ENCODE measurements at places on chromosomes 4 and X. TPM values are rescaled to one million over a fixed set of nuclear protein-coding genes. Genes with fewer than 3 reads are reported as not detected.

GRCh38 chr4:187302457-187303150 lies 578.9 kb upstream of the FAT1 start:
- H3K4me1 ChIP-seq: no peaks in the 10 kb centered on the region
- H3K27me3 ChIP-seq: no peaks in the 10 kb centered on the region
- H3K36me3 ChIP-seq: no peaks in the 10 kb centered on the region

The TRIML2 gene
- total RNA-seq: not detected

The MORF4L2 gene
- 178 TPM for total RNA-seq

DNA sequence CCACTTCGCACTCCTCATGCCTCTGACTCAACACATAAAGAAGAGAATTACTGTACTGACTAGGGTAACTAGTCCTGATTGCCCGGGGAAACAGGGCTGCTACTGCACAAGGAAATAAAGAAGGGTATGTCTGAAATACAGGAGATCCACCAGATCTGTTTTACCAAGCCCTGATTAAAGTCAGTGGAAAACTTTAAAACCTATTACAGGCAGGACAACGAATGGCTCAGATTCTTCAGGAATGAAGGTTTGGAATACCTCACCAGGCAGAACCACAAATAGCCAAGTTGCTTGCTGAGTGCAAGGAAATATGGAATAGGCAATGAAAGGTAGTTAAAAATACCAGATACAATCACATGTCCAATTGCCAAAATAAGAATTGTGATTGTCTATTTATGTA lies 17.3 kb downstream of the LAMTOR3 start:
- H3K27ac ChIP-seq: no peak overlapping the region
- peaks cover 54% of the 10 kb centered on the region for H3K36me3 ChIP-seq
- no peak for DNase-seq

- H3K4me1 ChIP-seq: no peaks in the 10 kb centered on the region
- H3K27ac ChIP-seq: no peak overlapping the region
- H3K36me3 ChIP-seq: no peaks in the 10 kb centered on the region
- H3K4me3 ChIP-seq: no peak overlapping the region
Measured at GRCh38 chrX:9117851-9118250, 83.9 kb upstream of the FAM9B start.

DNA sequence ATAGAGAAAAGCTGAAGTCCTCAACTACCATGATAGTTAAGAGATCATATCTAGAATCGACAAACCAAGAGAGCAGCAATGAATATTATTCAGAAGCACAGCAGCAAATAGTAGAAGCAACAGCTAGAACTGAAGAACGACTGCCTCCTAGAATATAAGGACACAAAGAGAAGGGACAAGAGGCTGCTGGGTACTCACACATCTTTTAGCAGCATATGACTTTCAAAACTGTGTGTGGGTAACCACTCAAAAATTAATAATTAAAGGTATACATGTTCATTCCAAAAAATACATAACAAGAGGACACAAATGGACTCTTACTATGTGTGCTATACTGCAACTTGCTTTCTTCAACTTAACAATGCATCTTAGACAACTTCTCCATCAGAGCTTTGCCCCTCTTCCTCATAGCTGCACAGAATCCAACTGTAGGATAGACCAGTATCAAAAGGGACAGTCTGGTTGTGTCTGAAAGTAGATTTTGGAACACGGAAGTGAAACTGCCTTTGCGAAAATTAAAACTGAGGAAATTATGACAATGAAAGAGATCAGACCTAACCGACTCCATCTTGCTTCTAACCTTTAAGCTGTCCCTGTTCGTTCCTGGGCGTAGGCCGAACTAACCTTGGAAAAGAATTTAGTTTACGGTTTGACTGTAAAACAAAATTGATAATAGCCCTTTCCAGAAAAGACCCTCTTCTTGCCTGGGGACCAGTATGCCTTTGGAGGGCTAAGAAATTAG lies 125.7 kb downstream of the SH3KBP1 start:
- H3K4me3 ChIP-seq: no peak overlapping the region
- H3K27ac ChIP-seq: no peak overlapping the region
- H3K4me1 ChIP-seq: no peaks in the 10 kb centered on the region
- no peaks in the 10 kb centered on the region for H3K27me3 ChIP-seq
- no peaks in the 10 kb centered on the region for H3K36me3 ChIP-seq

GRCh38 chr4:48570646-48571220 lies 80.7 kb downstream of the ZAR1 start:
- H3K27me3 ChIP-seq: no peaks in the 10 kb centered on the region
- no peaks in the 10 kb centered on the region for H3K36me3 ChIP-seq
- H3K4me3 ChIP-seq: no peak overlapping the region
- H3K4me1 ChIP-seq: no peaks in the 10 kb centered on the region
- no peak for DNase-seq
- no peak overlapping the region for H3K27ac ChIP-seq

The SORCS2 gene
- total RNA-seq: 3.8 TPM

The HSFX1 gene
- 1.1 TPM for total RNA-seq

DNA sequence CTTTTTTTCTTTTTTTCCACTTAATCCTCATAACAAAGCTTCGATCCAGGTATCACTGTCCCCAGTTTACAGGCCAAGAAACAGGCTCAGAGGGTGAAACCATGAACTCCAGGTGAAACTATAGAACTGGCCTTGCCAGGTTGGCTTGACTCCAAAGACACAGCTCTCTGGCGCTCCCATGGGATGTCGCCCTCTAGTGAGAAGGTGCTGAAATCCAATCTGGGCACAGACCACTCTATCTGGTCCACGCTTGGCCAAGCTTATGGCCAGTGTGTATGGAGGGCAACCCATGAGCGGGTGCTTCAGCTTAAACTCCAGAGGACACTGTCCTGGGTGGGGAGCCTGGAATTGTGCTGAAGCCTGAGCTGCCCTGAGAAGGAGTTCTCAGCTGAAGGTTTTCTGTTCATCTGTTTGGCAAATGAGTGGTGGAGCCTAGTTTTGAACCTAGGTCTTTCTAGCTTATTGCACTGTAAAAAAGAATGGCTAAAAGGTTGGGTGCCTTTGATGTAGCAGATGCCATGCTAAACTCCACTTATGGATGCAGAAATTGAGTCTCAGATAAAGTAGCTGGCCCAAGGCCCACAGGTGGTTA lies 70.5 kb downstream of the SEL1L3 start:
- no peak for DNase-seq
- no peaks in the 10 kb centered on the region for H3K27me3 ChIP-seq
- no peaks in the 10 kb centered on the region for H3K36me3 ChIP-seq
- no peak overlapping the region for H3K4me3 ChIP-seq

DNA sequence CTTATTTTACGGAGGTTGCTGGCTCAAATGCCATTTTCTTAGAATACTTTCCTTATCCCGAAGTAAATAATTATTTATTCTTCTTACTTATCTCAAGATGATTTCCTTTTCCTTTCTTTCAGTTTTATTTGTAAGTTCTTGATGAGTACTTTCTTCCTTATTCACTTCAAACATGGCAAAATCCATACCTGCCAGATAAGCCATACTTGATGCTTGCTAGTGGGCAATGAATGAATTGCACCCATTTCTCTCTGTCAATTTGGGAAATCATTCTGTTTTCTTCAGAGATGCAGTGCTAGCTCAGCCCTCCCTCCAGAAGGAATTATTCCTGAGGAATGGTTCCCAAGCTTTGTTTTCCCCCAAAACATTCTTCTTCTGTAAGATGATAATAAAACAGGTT lies 598.3 kb downstream of the SPRY1 start:
- H3K27ac ChIP-seq: no peak overlapping the region
- H3K4me1 ChIP-seq: no peaks in the 10 kb centered on the region
- no peaks in the 10 kb centered on the region for H3K36me3 ChIP-seq
- no peak for DNase-seq

DNA sequence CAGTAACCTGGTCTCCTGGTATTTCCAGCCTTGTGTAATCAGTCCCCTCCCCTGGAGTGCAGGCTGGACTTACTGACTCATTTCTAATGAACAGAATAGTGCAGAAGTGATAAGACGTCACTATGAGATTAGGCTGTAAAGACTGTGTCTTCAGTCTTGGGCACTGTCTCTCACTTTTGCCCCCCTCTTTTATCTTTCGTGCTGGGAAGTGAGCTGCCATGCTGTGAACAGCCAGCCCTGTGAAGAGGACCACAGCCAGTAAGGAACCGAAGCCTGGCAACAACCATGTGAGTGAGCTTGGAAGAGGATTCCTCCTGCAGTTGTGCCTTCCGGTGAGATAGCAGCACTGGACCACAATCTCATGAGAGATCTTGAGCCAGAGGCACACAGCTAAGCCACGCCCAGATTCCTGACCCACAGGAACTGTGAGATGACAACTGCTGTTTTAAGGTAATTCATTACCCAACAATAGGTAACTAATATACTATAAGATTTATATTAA lies 67.5 kb upstream of the GPR34 start:
- H3K36me3 ChIP-seq: no peaks in the 10 kb centered on the region
- peaks cover 5% of the 10 kb centered on the region for H3K4me1 ChIP-seq
- H3K27me3 ChIP-seq: no peaks in the 10 kb centered on the region

DNA sequence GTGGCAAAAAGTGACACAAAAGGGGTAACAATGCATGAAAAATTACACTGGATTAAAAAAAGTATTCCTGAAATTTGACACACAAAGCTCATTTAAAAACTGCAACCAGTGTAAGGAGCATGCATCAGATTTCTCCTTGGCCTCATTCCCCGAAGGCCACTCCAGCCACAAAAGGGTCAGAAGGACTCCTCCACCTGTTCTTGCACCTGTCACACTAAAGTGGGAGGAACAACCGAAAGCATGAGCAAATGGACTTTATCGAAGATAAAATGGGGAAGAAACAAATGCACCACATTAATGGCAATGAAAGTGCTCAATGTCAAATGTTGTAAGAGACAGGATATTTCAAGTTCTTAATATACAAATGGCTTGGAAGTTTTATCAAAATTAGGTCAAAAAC lies 88.2 kb downstream of the ADGRA3 start:
- no peaks in the 10 kb centered on the region for H3K4me1 ChIP-seq
- H3K27ac ChIP-seq: no peak overlapping the region
- no peak overlapping the region for H3K4me3 ChIP-seq
- no peak for DNase-seq

- H3K4me3 ChIP-seq: no peak overlapping the region
- no peak overlapping the region for H3K27ac ChIP-seq
- H3K27me3 ChIP-seq: no peaks in the 10 kb centered on the region
- H3K36me3 ChIP-seq: no peaks in the 10 kb centered on the region
- no peak for DNase-seq
- H3K4me1 ChIP-seq: no peaks in the 10 kb centered on the region
Measured at GRCh38 chrX:147680251-147680650, 231.5 kb upstream of the FMR1 start.

GRCh38 chr4:147942729-147943128 lies 210.8 kb downstream of the ARHGAP10 start:
- no peak overlapping the region for H3K4me3 ChIP-seq
- H3K27ac ChIP-seq: no peak overlapping the region
- peaks cover 30% of the 10 kb centered on the region for H3K36me3 ChIP-seq
- H3K4me1 ChIP-seq: peaks cover 19% of the 10 kb centered on the region
- DNase-seq: no peak
- no peaks in the 10 kb centered on the region for H3K27me3 ChIP-seq

The RRH gene
- not detected for total RNA-seq

DNA sequence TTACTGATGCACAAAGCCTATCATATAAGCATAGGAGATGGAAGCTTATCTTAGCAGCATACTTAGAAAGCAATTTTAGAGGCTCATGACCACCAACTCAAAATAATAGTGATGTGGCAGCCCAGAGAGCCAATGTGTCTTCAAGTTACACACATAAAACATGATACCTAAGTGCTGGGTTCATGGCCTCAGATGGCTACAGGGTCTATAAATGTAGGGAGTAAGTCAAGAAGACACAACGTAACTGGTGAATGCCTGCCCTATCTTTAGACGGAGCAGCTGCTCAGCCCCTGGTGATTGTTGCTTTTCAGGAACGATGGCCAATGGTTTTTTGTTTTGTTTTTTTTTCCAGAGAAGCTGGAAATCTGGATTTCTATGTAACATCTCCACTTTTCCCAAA lies 42.8 kb downstream of the RNF150 start:
- no peaks in the 10 kb centered on the region for H3K36me3 ChIP-seq
- H3K4me1 ChIP-seq: no peaks in the 10 kb centered on the region
- no peak for DNase-seq
- no peak overlapping the region for H3K4me3 ChIP-seq
- no peak overlapping the region for H3K27ac ChIP-seq

DNA sequence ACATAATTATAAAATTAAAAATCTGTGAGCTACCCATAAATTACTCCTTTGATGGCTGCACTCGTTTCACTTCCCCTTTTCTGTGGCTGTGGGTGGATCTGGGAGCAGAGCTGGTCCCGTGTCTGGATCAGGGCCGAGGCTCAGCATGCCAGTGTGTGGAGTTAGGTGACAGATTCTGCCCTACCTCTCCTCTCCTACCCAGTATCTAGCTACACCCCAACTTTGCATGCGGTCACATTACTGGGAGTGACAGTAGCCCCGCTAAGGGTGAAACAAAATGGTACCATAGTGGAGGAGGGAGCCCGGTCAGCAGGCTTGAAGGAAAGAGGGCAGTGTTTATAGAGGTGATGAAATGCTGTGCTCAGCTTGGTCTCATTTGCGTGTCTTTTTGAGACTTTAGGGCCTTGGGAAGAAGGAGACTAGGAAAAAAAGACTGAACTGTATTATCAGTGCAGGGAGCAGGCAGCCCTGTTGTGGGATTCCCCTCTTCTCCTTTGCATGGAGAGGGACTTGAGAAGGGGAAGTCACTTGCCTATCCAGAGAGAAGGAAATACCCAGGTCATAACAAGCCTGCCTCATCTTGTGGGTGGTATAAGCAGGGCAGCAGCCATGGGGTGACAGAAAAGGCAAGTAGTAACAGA lies 48.4 kb downstream of the ARHGAP10 start:
- H3K4me1 ChIP-seq: peaks cover 6% of the 10 kb centered on the region
- H3K4me3 ChIP-seq: no peak overlapping the region
- H3K27me3 ChIP-seq: no peaks in the 10 kb centered on the region
- no peaks in the 10 kb centered on the region for H3K36me3 ChIP-seq

GRCh38 chrX:3549411-3549911 lies 164.0 kb downstream of the PRKX start:
- no peaks in the 10 kb centered on the region for H3K27me3 ChIP-seq
- no peaks in the 10 kb centered on the region for H3K36me3 ChIP-seq
- no peaks in the 10 kb centered on the region for H3K4me1 ChIP-seq
- H3K27ac ChIP-seq: no peak overlapping the region
- DNase-seq: peak; percentile 16
- peak overlapping the region; percentile 38 for H3K4me3 ChIP-seq

GRCh38 chr4:38099020-38099600 lies 138.9 kb downstream of the PTTG2 start:
- DNase-seq: no peak
- H3K27ac ChIP-seq: peak overlapping the region; percentile 57
- H3K27me3 ChIP-seq: no peaks in the 10 kb centered on the region
- peaks cover 7% of the 10 kb centered on the region for H3K4me1 ChIP-seq
- no peak overlapping the region for H3K4me3 ChIP-seq

The RBM46 gene
- total RNA-seq: not detected

- no peaks in the 10 kb centered on the region for H3K27me3 ChIP-seq
- no peak for DNase-seq
- no peak overlapping the region for H3K4me3 ChIP-seq
- peaks cover 10% of the 10 kb centered on the region for H3K4me1 ChIP-seq
Measured at GRCh38 chr4:101230801-101231426, 116.4 kb downstream of the PPP3CA start.

GRCh38 chrX:71183341-71183740 lies 38.7 kb downstream of the NLGN3 start:
- no peak overlapping the region for H3K27ac ChIP-seq
- H3K36me3 ChIP-seq: no peaks in the 10 kb centered on the region
- no peak for DNase-seq
- H3K4me3 ChIP-seq: no peak overlapping the region
- no peaks in the 10 kb centered on the region for H3K4me1 ChIP-seq

All from heart right ventricle (tissue), 16 donors.